ENCODE measurements at places on chromosomes 7 and 10.
A peak's percentile ranks its signal among the peaks of the same experiment; 100 is the strongest.

- DNase-seq, result no peak
Observed at GRCh38 chr10:45418417-45418848, 44.4 kb downstream of the ALOX5 start.

- DNase-seq, result no peak
Observed at GRCh38 chr10:113273181-113274163, 279.4 kb upstream of the HABP2 start.

- no peak for DNase-seq
Observed at GRCh38 chr10:82867056-82867455, 992.1 kb downstream of the NRG3 start.

DNA sequence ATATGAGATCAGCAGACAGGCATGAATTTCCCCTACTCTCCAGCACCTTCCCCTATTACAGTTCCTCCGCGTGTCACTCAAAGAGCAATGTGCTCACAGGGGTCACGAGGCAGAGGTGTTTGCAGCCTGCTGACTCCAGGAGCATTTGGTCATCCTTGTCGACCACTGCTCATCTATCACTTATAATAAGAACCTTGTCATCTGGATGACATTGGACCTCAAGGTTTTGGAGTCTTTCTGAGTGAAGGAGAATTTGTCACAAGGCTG, 32.9 kb upstream of the PLPP4 start:
- no peak for DNase-seq

GRCh38 chr10:20059084-20059835, 243.0 kb downstream of the PLXDC2 start:
- no peak for DNase-seq

DNA sequence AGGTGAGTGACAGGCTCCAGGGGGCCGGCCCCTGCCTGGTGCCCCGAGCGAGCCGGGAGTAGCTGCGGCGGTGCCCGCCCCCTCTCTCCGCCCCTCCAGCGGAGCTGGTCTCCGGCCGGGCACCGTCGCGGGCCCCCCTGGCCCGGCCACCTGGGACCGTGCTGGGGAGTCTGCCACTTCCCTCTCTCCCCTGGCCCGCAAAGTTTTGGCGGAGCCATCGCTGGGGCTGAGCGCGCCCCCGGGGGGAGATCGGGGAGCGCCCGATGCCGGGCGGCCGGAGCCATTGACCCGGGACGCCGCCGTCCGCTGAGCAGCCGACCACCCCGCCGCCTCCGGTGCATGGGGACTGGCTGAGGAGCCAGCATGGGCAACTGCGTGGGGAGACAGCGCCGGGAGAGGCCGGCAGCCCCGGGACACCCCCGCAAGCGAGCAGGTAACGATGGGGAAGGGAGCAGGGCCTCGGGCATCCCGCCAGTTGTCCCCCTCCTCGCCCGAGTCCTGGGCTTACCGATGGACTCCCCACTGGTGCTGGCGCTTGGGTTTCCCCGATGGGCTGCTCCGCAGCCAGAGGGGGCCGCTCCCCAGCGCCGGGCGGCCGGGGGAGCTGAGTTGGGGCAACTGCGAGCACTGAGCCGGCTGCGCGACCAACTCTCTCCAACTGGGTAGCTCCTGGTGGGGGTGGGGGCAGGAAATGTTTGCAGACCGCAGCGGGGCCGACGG, at the start of gene UBTD1:
UBTD1 (plus strand) TSS at position 84 of the 720 bp plus-strand sequence; CDS start at position 364, 280 bp downstream.
- DNase-seq, result peak; percentile 18

- DNase-seq, result peak; percentile 82
Observed at GRCh38 chr10:6144406-6145165, 55.8 kb downstream of the RBM17 start.

GRCh38 chr10:19629567-19629966, 186.7 kb upstream of the PLXDC2 start:
- DNase-seq, result no peak

DNA sequence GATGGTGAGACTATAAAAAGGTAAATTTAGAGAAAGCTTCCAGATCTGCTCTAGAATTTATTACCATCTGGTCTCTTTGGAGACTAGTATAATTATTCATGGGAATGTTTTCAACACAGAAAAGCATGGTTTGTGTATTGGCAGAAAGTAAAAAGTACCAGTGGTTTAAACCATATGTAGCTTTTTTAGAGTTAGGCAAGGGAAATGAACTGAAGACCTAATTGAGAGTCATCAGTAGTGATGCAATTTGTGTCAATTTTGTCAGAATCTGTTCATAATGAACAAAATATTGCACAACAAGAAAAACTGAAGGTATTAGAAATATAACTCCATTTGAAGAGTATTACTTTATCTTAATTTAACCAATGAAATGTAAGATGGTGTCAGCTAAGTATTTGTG, 181.4 kb downstream of the ADK start:
- no peak for DNase-seq

- no peak for DNase-seq
Observed at GRCh38 chr10:73979809-73980433, 18.0 kb upstream of the VCL start.

- DNase-seq, result no peak
Observed at GRCh38 chr10:100020886-100021253, 11.1 kb upstream of the DNMBP start.

DNA sequence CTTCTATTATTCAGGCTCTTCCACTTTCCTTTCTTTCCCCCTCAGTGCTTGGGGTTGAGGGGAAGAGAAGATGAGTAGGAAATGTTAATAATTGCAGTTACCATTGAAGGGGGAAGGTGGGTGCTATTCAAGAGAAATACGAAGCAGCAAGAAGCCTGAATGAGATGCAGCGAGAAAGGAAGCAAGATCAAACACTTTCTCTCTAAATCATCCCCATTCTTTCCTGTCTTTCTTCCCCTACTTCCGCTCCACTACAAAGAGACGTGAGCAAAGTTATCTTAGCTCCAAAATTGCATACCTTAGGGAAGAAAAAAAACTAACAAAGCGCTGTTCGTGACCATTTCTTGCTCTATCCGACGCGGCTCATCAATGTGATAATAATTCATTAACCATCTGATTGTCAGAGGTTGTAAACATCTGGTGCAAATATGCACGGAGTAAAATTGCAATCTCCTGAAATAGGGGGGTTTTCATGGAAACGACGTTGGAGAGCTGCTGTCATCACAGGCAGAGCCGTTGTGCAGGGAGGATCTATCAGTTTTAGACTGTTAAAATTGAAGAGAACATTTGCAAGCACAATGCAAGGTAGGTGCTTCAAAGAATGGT, 15.2 kb upstream of the PARD3 start:
- DNase-seq, result no peak
